ENCODE measurements at places on chromosomes 7 and 10.
A peak's percentile ranks its signal among the peaks of the same experiment; 100 is the strongest.

DNA sequence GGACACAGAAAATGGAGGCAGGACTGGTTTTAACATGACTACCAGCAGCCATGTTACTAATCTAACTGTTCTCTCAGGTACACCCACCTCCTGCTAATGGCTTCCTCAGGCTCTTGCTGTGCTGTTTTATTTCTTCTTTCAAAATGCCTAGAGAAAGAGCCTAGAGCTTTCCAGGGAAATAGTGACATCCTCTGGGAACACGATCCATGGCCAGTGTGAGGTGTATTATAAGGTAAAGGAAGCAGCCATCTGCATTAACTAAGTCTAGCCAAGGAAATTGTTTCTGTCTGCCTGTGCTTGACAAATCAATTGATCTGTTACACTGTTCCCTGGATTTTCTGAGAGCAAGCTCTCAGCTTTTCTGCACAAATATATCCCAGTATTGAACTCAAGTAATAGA, 42.2 kb upstream of the AOAH start:
- no peak for DNase-seq

- no peak for DNase-seq
Measured at GRCh38 chr7:108014747-108015682, 12.1 kb upstream of the LAMB1 start.

GRCh38 chr7:90180011-90180585, 25.8 kb downstream of the STEAP1 start:
- DNase-seq, result no peak

GRCh38 chr7:7793249-7793648, 74.8 kb upstream of the RPA3 start:
- no peak for DNase-seq

DNA sequence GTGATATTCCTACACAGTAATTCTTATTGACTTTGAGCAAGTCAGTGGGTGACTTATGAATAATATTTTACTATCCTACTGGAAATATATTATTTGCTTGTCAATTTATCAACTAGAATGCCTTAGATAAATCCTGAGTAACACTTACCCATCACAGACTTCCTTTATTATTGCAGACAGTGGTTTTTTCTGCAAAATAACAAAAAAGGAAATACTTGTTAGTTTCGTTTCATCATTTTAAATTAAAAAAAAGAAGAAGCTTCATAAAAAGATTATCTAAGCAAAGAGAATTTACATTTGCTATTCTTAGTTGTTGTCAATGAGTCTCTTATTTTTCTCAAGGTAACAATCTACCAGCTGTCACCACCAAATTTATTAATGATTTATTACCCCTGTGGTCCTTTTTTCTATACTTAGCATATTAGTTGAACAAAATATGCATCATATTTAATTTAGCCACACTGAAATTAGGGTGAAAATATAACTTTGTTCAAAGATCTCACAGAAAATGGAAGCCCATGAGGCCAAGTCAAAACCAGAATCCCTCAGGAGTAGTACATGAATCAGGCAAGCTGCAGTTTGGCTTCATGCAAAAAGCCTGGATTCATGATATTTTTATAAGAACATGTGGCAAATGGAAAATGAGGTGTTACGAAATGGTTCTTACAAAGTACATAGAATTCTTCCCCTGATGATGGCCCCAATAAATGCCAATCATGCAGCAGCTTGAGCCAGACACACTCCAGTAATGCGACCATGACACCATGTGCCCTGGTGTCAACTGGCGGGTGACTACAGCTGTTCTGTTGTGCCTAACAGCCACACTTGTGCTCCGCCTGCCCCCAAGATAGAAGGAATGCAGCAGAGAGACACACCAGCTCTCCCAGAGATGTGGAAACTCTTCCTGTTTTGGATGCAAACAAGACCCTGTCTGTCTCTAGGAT, 132.6 kb downstream of the ELMO1 start:
- DNase-seq, result peak; percentile 31

- DNase-seq, result no peak
Measured at GRCh38 chr10:73798927-73799560, 12.4 kb downstream of the NDST2 start.

DNA sequence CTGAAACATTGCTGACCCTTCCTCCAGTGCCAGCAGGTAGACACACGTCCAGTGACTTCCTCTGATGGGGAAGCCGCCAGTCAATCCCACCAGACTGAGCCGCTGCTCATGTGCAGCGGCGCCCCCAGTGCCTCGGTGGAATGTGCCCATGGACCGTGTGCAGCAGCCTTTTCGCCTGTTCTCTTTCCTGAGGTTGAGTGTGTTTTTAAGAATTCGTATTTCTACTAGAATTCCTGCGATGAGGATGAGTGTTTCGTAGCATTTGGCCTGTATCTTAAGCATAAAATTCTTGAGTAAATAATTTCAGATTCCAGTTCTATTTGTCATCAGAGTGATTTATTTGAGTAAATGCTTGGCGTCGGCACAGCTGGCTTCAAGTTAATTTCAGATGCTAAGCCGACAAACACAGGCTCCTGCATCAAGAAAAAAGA, 35.4 kb downstream of the BNIP3 start:
- no peak for DNase-seq

- no peak for DNase-seq
Measured at GRCh38 chr7:116678780-116679179, 6.8 kb downstream of the MET start.

DNA sequence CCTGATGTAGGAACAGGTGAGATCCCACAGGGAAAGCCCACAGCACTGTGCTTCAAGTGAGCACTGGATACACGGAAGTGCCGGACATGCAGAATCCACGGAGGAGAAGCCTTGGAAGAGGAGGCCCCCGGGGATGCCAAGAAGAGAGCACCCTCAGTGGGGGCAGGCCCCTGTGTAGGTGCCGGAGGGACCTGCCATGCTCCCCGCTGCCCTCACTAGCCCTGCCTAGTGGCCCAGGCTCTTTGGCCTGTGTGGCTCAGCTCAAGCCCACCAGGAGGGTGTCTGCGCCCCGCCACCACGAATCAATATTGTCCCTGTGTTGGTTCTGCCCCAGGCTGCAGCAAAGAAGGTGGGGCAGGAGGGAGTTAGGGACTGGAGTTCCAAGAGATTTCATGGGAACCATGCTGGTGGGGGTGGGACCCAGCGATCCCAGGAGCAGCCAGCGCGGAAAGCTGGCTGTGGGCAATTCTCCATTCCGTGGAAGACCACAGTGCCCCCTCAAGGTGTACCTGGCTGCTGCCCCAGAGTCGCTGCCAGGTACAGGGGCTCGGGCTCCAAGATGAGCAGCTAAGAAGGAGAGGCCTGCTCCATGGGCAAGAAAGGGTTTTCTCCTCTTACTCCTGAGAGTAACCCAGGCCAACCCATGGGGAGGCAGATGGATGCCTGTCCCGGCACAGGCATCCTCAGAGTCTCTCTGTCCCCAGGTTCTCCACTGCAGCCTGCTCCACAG, 34.9 kb upstream of the LEP start:
- DNase-seq, result no peak

DNA sequence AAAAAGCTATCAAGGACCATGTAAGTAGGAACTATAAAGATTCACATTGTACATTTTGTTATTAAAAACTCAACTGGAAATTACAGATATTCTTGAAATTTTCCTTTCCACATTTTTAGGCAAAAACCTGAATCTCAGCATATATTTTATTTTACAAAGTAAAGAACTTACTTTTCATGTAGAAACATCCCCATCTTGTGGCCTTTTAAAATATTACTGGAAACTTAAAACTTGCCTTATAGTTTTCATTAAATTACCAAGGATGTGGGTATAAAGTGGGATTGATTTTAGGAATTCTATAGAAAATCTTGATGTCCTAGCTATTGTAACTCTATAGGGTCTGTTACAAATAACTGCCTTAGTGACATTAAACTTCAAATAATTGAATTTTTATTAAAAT, 10.6 kb downstream of the DBF4 start:
- DNase-seq, result peak; percentile 32

GRCh38 chr10:82084904-82085303, 209.9 kb downstream of the NRG3 start:
- DNase-seq, result no peak

GRCh38 chr7:137975768-137976167, 26.1 kb downstream of the CREB3L2 start:
- no peak for DNase-seq

DNA sequence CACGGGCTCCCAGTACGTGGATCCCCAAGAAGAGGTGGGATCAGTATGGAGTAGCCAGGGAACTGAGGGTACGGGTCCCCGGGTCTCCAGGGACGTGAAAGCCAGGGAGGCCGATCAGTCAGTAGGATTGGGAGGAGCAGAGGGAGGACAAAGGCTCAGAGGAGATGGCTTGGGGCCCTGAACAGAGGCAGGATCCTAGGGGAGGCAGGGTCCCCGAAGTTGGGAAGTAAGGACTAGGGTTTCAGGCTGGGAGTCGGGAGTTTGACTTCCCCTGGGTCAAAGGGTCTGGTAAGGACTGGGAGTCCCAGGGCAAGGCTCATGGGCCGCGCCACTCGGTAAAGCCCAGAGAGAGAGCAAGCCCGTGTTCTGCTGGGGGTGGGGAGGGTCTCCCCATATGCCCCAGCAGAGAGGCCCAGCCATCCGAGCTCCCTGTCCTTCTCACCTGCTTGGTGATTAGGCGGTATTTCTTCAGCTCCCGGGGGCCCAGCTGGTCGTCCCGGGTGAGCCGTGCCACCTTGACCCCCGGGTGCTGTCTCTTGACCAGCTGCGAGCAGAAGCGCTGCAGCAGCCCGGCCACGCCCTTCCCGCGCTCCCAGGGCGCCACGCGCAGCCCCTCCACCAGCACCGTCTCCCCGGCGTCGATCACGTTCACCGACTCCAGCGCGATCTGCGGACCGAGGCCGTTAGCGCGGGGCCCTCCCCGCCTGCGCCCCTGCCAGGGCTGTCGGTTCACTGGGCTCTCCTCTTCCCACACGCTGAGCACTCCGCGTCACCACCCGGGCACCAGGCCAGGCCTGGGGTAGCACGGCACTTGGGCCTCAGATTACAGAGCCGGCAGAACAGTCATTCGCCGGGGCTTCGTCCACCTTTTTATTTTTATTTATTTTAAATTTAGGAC, 7.0 kb downstream of the NAT16 start:
- DNase-seq, result peak; percentile 64

- DNase-seq, result no peak
Measured at GRCh38 chr10:129660569-129660968, 193.5 kb downstream of the MGMT start.

DNA sequence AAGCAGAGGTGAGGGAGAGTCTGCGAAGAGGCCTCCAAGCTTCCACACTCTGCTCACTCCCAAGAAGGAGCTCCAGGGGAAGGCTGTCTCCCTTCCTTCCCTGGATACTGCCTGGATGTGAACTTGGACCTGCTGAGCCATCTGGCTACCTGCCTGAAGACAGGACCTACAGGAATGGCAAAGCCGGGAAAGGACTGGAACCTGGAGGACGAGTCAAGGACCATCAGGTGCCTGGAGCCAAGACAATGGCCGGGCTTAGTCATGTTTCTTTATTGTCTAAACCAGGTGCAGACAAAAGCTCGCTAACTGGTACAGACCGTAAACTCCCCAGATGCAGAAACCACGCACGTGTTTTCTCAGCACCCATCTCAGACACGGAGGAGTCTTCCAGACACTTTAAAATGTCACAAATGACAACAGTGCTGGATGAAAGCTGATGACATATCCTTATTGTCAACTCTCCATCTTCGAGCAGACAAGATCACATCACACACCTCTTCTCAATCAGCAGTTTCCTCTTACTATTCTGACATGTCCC, 12.1 kb downstream of the ASB13 start:
- no peak for DNase-seq

- no peak for DNase-seq
Measured at GRCh38 chr7:139043823-139044812, 8.3 kb upstream of the ZC3HAV1L start.

- DNase-seq, result no peak
Measured at GRCh38 chr10:77613476-77614130, 24.0 kb downstream of the KCNMA1 start.

DNA sequence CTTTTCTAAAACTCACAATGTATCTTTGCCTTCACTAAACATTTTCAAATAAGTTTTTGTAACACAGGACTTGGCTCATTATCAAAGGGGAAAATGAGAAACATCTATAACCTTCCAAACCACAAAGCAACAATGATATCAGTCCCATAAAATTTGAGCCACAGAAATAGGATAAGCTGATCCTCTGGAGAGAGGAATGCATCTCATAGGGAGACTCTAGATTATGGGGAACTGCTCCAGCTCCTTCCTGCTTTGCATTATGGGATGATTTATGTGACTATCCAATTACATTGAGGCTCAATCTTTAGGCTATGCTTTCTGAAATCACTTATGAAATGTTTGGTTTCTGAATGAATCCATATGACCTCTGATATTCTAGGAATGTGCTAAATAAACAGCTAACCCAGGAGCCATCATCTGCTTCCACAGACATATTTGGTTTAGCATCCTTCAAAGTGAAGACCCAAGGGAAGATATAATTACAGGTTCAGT, 70.4 kb downstream of the CUBN start:
- no peak for DNase-seq

GRCh38 chr10:111445667-111446066, 368.8 kb downstream of the ADRA2A start:
- no peak for DNase-seq

DNA sequence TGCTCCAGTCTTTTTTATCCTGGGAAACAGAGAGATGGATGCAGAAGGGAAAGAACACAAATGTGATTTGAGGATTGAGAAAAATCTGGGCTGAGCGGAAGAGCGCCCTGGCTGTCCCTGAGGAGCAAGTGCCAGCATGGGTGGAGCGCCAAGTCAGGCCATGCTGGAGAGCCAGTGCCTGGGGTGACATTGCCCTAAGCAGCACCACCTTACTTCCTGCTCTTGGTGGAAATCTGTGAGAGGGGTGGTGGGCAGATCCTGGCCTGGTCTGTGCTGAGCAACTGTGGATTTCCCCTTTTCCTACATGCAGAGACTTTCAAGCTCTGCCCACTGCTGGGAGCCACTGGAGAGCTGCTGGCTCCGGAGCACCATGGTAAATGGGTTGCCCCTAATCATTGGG, 36.9 kb downstream of the DDIT4 start:
- DNase-seq, result no peak

DNA sequence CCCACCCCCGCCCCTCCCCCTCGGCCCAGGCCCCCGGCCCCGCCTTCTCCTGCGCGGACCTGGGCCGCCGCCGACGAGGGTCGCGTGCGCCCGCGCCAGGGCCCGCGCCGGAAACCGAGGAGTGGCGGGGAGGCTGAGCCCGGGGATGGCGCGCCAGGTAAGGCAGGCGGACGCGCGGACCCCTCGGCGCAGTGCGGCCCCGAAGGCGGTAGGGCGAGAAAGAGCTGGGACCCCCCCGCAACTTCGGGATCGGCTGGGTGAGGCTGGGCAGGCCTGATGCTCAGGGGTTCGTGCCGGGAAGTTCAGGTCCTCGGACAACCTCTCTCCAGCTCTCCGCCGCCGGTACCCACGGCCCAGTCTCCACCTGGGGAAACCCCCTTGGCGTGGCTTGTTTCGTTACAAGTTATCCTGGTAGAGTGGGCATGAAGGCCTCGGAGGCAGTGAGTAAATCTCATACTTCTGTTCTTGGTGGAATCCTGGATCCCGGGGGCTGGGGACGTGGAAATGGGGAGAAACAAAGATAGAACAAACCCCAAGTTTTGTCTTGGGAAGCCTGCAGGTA, 58.4 kb downstream of the ZNF467 start:
- DNase-seq, result no peak

- DNase-seq, result no peak
Measured at GRCh38 chr10:112208997-112209396, 25.4 kb upstream of the GPAM start.

Measured in NCI-H2171 treated with DMSO at 0.1 percent for 48 hours (cell line).